ENCODE measurements at places on chromosomes 16 and 17.

- DNase-seq: no peak
These were observed 33.8 kb downstream of the PIPOX start for GRCh38 chr17:29076722-29077121.

- DNase-seq: no peak
These were observed 345.8 kb upstream of the CDH5 start for GRCh38 chr16:66020642-66021041.

- DNase-seq: no peak
These were observed 53.7 kb downstream of the MAP2K4 start for GRCh38 chr17:12074346-12074745.

GRCh38 chr16:17439580-17439979 is 31.2 kb downstream of the XYLT1 start:
- DNase-seq: peak; percentile 32

DNA sequence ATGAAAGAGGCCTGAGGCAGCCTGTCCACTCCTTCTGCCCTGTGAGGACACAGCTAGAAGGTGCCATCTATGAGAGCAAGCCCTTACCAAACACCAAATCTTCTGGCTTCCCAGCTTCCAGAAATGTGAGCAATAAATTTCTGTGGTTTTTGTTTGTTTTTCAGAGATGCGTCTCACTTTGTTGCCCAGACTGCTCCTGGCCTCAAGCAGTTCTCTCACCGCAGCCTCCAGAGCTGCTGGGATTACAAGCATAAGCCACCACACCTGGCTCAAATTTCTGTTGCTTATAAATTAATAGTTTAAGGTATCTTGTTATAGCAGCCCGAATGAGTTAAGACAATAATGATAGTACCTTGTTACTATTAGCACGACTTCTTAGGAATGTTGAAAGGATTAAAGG is 12.5 kb upstream of the SLC16A11 start:
- DNase-seq: no peak
